Epithelial cell of proximal tubule (primary cell): ENCODE measurements at places on chromosomes 6 and 20.

GRCh38 chr6:8441452-8441851 is 6.1 kb upstream of the SLC35B3 start:
- DNase-seq, result no peak

- no peak for DNase-seq
Observed at GRCh38 chr6:16481697-16482399, 243.5 kb downstream of the GMPR start.

GRCh38 chr20:49862607-49863200 is 50.1 kb downstream of the SLC9A8 start:
- DNase-seq, result no peak

GRCh38 chr6:168231393-168231957 is 88.1 kb downstream of the DACT2 start:
- DNase-seq, result no peak

DNA sequence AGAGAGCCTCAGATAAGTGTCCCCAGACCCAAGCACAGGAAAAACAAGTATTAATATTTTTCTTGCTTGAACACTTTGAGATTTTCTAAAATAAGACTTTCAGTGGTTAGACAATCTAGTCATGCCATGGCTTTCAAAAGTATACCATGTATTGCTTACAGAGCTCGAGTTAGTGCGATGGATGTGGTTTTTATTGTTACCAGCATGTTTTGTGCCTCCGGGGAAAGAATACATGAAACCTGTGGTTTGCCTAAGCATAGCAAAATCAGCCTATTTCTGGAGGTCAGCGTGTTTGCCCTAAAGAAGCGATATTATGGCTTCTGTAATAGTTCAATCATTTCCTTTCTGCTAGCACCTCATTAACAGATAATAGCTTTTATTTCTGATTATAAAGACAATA is 21.6 kb downstream of the RIN2 start:
- no peak for DNase-seq

DNA sequence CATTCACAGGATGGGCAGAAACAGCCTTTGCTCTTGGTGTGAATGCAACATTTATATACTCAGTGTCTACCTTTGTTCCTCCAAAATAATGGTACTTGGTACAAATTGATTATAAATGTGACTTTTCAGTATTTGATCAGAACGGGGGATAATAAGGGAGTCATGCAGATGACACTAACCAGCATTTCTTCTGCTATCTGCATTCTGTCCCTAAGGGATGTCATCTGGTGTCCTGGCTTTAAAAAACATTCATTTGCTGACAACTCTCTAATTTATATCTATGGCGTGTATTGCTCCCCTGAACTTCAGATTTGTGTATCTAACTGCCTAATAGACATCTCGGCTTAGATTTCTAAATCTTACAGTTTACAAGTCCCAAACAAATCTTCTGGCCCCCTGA is 76.4 kb upstream of the FLRT3 start:
- no peak for DNase-seq

- no peak for DNase-seq
Observed at GRCh38 chr20:38979434-38979833, 17.3 kb downstream of the DHX35 start.

- DNase-seq, result peak; percentile 27
Observed at GRCh38 chr6:106194949-106195921, 109.1 kb downstream of the PRDM1 start.
